ENCODE measurements at places on chromosomes 3 and 15. TPM values are rescaled to one million over a fixed set of nuclear protein-coding genes. Genes with fewer than 3 reads are reported as not detected.

- DNase-seq = no peak
These were observed 1.9 kb downstream of the TCF12 start for GRCh38 chr15:56920367-56920627.

- DNase-seq = no peak
These were observed 58.4 kb downstream of the MESD start for GRCh38 chr15:80931191-80931590.

DNA sequence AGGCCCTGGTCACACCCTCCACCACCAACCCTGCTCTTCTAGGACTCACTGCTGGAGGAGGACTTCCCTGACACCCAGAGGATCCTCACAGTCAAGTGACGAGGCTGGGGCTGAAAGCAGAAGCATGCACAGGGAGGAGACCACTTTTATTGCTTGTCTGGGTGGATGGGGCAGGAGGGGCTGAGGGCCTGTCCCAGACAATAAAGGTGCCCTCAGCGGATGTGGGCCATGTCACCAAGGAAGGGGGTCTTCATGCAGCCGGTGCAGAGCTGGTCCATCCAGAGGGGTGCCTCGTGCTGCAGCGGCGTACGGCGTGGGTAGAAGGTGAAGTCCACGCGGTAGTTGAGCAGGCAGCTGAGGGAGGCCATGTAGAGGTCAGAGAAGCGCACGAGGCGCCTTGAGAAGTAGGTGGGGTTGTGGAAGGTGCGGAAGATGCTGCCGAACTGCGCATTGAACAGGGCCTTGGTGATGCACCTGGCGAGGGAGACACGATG, 9.4 kb downstream of the NT5DC2 start:
- no peak for DNase-seq

The BOC gene
- 33.4 TPM for polyA plus RNA-seq

- no peak for DNase-seq
These were observed 16.2 kb upstream of the MAGEF1 start for GRCh38 chr3:184728010-184728527.

GRCh38 chr3:120111898-120112297, 17.7 kb upstream of the GSK3B start:
- DNase-seq = no peak

DNA sequence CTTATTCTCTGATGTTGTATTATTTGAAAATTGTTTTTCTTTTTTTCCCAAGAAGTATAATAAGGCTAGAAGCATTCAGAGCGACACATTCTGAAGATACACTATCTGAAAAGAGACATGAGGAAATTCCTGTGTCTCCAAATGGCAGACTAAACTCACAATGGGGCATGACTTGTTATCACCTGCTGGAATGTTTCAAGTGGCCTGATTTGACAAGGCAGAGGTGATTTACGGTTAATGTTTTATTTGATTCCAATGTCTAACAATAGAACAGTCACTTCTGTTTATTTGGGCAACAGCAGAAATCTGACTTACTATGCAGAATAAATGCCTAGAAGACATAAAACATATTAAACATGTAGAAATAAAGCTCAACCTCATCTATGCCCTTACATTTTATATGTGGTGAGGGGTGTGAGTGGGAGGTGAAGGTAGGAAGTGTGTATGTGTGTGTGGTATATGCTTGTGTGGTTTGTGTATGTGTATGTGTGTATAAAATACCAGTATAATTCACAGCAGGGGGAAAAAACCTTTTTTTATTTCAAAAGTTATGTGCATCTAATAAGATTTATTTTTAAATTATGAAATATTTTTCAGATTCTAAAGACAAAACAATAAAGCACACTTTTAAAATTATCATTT, 1051.7 kb downstream of the ROBO2 start:
- no peak for DNase-seq

- no peak for DNase-seq
These were observed 120.2 kb downstream of the ITPR1 start for GRCh38 chr3:4613366-4613765.

DNA sequence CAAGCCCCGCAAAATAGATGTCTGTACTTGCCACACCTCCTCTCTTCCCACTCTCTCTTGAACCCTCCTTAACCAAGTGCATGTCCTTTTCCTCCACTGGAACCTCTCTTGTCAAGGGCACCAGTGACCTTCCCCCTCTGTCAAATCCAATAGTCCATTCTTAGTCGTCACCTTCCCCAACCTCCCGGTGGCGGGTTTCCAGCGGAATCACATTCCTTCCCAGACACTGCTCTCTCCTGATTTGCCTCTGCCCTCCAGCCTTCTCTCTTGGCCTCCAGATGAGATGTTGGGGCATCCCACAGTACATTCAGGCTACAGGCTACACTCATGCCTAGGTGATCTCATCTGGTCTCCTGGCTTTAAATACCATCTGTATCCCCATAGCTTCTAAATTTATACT, 31.1 kb downstream of the SCN5A start:
- no peak for DNase-seq

DNA sequence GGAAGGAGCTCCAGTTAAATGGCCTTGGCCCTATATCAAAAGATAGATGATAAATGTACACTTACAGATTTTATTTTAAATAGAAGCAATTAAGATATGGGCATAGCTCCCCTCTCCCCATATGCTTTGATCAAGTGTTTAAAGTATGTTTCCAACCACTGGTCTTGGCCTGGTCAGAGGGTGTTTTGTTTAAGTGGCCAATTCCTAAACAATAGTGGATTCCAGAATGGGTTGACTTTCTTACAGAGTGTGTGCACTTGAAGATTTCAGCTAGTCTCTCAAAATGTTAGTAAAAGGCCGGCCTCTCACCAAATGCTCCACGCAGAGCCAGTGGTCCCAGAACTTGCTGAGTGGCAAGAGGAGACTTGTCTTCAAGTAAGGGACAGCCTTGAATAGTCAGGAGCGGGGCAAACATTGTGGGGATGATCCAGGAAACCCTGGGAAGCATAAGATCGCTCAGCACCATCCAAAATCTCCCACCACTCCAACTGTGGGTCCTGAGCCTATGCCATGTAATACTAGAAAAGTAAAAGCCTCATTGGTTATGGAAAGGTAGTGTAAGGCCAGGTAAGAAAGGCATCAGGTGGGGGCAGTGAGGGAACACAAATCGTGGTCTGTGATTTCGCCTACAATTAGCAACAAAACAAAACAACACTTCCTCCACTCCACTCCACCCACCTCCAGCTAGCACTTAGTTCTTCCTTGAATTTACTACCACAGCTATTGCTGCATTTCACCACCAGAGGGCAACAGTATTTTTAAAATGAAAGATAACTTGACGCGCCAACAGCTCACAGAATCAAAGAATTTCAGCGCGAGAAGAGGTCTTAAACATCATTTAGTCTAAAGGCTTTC, 4.8 kb downstream of the RARRES1 start:
- peak; percentile 57 for DNase-seq

DNA sequence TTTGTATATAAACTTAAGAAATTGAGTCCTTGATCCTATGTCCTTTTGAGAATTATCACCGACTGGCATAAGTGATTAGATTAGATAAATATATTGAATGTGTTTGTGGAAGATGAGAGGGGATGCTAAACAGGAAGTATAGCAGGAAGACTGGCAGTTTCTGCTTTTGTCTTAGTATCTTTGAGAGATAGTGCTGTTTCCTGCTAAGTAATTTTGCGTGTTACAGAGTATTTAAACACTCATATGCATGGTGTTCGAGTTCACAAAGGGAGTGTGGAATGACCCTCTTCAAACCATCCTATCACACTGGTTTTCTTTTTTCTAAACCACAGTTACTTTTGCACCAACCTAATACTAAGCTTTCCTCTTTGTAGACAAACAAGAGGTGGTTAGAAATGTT, 106.0 kb downstream of the KLHL25 start:
- DNase-seq = no peak

GRCh38 chr15:34349769-34350168, 6.7 kb downstream of the NUTM1 start:
- DNase-seq = no peak

- no peak for DNase-seq
These were observed 19.9 kb downstream of the CCK start for GRCh38 chr3:42246091-42246490.

DNA sequence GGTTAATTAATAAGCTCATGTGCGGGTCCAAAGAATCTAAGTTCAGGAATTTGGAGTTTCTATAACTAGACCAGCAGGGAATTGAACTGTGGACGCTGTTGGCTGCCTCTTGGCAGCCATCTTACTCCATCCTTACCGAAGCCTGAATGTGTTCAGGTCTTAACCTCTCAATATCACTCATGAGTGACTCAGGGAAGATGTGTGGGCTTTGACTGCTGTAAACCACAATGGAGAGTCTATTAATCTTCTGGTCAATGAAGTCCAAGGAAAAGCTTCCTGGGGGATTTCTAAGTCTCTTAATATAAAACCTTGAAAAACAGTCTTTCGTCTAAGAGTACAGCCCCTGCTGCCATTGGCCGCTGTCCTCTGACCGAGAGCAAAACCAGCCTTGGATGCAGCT, 46.7 kb upstream of the OXTR start:
- no peak for DNase-seq

The C3orf85 gene
- 18.1 TPM for polyA plus RNA-seq

The SH3BP5 gene
- 59.7 TPM for polyA plus RNA-seq

- DNase-seq = no peak
These were observed 455 bp upstream of the SNAP23 start for GRCh38 chr15:42494998-42495360.

DNA sequence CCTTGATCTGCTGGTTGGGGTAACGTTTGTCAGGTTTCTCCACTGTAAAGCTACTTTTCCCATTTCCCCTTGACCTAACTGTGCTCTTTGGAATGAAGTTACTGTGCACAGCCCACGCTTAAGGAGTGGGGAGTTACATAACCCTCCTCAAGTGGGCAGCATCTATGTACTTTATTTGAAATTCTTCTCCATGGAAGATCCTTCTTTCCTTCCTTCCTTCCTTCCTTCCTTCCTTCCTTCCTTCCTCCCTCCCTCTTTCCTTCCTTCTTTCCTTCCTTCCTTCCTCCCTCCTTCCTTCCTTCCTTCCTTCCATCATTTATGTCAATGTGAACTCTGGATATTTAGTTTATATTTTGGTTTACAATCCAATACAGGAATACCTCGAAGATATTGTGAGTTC, 77.1 kb upstream of the TRA2B start:
- DNase-seq = no peak

The MYEF2 gene
- polyA plus RNA-seq = 103 TPM

DNA sequence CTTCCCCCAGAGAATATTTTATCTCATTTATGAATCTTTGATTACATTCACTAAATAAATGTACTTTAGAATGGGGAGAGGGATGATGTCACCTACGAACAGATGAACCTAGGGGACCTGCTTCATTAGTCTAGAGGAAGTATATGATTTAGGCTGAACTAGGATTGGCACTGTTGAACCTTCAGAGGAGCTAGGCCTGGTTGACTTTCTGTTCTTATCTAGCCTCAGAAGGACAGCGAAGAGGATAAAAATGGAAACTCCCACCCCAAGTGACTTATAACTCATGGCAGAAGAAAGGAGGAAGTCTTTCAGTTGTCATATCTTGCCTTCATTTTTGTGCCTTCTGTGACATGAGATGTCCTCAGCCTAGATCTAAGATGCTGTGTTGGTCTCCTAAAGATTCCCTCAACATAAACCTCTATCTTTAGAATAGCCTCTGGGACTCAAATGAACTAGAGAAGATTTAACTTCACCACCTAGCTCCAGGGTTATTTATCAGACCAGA, 42.6 kb downstream of the POLG start:
- DNase-seq = no peak

- DNase-seq = peak; percentile 60
These were observed 91.2 kb downstream of the SENP2 start for GRCh38 chr3:185677146-185677829.

- DNase-seq = no peak
These were observed 1.4 kb downstream of the POLG start for GRCh38 chr15:89333011-89333860.

GRCh38 chr3:33883538-33883950, 85.1 kb downstream of the PDCD6IP start:
- no peak for DNase-seq

The TAGLN3 gene
- polyA plus RNA-seq = 2.5 TPM

- DNase-seq = no peak
These were observed 19.2 kb downstream of the RARRES1 start for GRCh38 chr3:158713094-158713499.

The MYO5C gene
- polyA plus RNA-seq = 21.8 TPM

DNA sequence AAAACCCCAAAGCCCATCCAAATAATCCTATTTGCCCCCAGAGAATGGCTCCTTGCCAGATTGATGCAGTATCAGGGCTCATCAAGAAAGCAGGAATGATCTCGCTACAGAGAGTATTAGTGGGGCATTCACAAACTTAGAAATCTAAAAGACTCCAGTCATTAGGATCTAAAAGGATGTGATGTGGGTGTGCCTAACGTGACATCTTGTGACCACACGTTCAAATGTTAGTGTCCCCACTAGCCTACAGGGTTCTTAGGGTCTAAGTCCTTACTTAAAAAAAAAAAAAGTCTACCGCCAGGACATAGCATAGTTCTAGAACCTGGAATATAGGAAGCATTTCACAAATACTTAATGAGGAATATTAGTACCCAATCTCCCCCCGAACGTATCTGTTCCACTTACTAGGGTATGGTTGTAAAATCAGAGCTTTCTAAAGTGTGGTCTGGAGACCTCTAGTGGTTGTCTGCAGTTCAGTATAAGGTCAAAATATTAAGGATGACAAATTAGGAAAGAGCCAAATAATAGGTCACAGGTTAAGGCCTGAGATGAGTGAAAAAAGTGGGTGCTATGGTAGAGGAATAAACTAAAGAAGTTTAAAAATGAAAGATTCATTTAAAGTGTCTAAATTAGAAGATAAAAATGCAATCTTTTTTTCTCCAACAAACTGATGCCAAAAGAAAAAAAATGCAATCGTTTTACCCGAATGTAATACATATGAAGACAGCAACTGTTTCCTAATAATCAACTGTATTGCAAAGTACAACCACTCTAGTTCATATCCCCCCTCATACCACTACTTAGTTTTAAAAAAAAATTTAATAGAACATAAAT, 4.2 kb upstream of the CHRM5 start:
- DNase-seq = no peak

GRCh38 chr3:132378048-132378762, 39.1 kb upstream of the DNAJC13 start:
- no peak for DNase-seq

GRCh38 chr15:100245487-100245820, 96.3 kb downstream of the ADAMTS17 start:
- no peak for DNase-seq

The NR2E3 gene
- 0.59 TPM for polyA plus RNA-seq

Measured in right renal pelvis (tissue), 4 donors.